ENCODE measurements at places on chromosomes 5 and 9.

GRCh38 chr5:159123700-159124099 is 24.0 kb upstream of the EBF1 start:
- DNase-seq = no peak

DNA sequence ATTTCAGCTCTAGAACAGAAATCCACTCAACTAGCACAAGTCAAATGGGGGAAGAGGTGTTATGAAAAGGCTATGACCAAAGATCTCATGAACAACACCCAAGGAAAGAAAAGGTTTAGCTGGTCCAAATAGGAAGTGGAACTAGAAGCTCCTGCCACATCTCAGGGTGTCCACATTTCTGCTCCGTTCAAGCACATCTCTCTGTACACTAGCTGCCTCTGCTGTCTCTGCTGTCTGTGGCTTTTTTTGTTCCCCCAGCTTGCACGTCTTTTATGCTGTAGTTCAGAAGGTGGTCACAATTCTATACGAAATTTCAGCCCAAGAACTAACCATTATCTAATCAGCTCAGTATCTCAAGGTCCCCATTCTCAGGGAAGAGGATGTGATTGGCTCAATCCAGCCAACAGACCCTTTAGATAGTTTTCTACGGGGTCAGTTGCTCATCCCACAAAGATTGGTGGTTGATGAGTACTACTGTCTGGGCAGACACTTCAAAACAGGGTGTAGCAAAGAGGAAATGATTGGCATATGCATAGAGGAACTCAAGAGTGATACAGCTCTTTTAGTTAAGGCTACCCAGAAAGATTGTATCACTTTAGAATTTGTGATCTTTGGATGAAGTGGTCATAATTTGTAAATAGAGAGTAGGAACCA is 44.0 kb downstream of the FANCC start:
- DNase-seq = no peak

DNA sequence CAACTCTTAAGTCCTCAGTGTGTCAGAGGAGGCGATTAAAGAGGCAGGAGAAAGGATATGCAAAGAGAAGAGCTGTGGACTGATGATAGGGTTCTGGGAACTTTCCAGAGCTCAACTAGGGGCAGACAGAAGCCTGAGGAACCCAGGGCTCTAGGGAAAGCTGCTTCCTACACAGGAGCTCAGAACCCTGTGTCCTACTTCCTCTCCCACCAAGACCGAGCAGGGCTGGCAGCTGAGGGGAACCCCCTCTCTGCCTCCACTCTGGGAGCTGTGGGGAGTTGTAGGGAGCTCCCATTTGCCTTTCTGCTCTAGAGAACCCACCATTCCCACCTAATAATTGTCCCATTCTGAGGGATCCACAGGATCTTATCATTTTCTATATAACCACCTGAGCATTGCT is 674.3 kb downstream of the ACTL7B start:
- no peak for DNase-seq

GRCh38 chr5:89537800-89538199 is 654.8 kb upstream of the MEF2C start:
- no peak for DNase-seq

DNA sequence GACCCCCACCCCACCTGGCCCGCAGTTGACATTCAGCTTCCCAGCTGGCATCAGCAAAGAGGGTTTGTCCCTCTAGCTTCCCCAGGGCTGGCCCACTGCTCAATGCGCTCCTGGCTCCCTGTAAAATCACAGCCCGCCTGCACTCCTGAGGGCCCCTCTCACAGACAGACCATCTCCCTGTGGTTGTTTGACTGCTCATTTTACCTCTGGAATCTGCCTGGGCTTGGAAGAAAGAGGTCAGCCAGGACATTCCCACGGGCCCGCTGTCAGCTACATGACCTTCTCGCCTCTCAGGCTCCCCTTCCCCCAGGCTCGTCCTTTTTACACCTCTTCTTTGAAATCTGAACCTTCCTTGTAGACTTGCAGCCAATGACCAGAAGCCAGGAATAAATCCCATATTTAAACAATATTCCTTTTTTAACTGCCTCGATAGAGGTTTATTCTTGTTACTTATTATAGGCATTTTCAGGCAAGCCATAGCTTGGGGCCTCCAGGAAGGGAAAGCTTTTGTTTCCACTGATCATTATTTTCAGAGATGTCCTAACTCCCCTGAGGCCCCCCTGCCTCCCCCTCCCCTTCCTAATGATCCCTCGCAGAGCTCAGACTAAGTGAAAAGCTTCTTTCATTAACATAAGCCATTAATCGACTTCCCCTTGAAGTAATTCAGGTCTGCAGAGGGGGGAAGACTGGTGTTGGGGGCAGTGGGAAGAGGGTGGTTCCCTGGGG is 76.3 kb upstream of the IQGAP2 start:
- no peak for DNase-seq

- no peak for DNase-seq
These were observed 68.1 kb upstream of the GGTA1 start for GRCh38 chr9:121567500-121568342.

DNA sequence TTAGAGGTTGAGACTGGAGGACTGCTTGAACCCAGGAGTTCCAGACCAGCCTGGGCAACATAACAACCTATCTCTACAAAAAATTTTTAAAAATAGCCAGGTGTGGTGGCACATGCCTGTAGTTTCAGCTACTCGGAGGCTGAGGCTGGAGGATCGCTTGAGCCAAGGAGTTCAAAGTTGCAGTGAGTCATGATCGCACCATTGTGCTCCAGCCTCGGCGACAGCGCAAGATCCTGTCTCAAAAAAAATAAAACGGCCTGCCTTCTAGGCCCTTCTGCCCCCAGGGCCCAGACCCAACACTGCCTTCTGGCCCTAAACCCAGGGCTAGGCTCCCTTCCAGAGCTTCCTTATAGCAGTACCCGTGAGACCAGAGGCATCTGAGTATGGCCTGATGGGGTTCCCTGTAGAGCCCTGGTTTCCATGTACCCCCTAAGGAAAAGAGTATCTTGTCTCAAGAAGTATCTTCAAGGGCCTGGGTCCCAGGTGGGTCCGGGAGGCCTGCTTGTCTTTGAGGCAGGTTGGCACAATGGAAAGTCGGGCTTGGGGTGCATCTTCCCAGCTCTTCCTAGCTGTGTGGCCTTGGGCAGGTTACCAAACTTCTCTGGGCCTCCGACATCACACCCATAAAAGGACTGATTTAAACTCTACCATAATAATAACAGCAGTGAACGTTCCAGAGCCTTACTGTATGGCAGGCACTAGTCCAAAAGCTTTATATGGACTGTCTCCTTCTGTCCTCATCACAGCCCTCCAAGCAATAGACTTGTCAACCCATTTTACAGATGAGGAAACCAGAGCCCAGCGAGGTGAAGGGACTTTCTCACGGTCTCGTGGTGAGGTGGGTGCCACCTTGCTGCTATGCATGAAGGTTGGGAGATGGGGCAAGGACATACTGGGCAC is 9.6 kb downstream of the LRRC8A start:
- DNase-seq = no peak

DNA sequence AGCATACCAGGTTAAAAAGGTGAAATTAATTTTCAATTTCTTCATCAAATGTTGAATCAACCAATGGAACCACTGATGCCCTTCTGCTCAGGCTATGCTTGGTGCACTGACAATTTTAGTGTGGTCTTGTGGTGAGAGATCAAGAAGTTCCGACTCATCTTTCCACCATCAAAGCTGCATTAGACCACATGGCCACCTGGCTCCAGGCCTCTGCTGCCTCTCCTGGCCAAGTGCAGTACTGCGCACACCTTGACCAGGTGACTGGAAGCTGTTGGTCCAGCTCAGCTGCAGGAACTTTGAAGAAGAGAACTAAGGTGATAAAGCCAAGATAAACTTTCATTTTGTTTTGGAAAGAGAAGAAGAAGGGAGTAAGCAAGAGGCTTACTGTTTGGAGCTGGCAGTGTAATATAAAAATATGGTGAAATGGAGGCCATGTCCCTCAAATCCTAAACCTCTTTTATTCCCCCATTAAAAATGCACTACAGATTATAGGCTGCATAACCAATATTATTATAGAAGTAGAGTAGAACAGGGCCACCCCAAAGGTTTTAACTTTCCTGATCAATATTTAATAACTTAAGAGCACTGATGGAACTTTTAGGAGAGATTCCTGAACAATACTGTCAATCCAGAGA is 315.5 kb upstream of the C9orf72 start:
- DNase-seq = peak; percentile 0

- DNase-seq = no peak
These were observed 15.0 kb upstream of the FBP1 start for GRCh38 chr9:94654165-94654894.

DNA sequence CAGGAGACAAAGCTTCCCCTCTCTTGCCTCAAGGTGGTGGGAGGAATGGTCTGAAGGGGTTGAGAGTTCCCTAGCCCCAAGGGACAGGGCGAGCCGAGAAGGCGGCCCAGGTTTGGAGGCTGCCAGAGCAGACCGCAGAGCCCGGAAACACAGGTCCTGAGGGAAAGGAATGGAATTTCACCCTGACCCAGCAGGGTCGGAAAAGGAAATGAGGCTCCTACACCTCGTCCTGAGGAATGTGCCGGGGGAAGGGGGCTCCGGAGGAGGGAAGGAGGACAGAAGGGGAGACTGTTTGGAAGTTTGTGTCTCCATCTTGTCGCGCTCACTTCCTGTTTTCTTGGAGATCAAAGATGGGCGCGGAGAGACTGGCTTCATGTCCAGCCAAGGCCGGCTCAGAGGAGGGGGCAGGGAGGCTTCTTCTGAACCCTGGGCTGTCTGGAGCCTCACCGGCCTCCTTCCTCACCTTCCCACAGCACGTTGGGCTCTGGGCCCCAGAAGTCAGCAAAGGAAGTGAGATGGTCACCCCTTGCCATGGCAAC is 9.6 kb downstream of the ENG start:
- DNase-seq = no peak

DNA sequence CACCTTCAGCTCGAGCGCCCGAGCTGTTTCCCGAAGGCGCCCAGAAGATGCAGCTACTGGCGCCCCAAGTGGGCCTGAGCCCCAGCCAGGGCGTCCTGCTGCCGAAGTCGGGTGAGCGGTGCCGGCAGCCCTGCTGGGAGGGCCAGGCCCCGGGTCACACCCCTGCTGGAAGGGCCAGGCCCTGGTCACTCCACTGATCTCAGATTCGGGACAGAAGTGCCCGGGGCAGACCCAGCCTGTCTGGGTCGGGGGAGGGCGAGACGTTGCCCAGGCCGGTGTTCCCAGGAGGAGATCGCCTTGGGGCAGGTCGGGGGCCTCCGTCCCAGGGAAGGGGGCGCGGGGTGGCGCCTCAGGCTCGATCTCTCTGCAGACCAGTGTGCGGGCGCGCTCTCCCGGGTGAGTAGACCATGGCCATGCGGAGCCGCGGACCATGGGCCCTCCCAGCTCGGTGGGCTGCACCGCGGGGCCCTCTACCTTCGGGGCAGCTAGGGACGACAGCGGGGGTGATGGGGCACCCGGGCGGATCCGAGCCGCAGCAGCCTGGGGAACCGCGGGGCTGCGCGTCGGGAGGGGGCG is 2.3 kb downstream of the LCNL1 start:
- no peak for DNase-seq

- no peak for DNase-seq
These were observed 2.6 kb downstream of the FABP6 start for GRCh38 chr5:160231783-160232342.

DNA sequence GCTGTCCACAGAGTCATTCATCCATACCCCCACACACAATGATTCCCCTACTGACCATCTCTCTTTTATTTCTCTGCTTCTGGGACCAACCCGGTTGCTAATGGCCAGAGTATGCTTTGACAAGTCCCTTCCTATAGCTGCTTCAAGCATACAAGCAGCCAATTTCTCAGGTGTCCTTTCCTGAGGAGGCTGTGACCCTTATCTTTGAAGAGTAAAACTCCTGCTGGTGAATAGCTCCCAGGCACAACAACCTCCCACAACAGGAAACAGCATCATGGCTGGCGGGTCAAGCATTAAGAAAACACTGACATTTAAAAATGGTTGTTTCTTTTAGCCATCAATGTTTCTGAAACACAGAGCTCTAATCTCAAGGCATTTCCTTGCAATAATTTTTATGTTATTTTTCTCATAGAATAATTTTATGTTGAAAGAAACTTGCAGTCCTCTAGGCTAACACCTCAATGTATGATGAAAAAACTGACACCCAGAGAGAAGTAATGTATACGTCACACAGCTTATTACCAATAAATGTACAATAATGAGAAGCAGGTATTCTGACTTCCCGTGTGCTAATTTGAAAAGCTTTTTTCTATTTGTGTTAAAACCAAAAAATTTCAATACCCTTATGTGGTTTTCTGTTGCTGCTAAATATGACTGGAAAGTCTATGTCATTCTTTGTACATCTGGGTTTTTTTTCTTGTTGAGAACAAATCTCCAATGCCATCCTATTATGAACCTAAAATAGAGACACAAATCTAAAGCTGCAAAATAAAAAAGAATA is 7.5 kb upstream of the PAM start:
- no peak for DNase-seq

DNA sequence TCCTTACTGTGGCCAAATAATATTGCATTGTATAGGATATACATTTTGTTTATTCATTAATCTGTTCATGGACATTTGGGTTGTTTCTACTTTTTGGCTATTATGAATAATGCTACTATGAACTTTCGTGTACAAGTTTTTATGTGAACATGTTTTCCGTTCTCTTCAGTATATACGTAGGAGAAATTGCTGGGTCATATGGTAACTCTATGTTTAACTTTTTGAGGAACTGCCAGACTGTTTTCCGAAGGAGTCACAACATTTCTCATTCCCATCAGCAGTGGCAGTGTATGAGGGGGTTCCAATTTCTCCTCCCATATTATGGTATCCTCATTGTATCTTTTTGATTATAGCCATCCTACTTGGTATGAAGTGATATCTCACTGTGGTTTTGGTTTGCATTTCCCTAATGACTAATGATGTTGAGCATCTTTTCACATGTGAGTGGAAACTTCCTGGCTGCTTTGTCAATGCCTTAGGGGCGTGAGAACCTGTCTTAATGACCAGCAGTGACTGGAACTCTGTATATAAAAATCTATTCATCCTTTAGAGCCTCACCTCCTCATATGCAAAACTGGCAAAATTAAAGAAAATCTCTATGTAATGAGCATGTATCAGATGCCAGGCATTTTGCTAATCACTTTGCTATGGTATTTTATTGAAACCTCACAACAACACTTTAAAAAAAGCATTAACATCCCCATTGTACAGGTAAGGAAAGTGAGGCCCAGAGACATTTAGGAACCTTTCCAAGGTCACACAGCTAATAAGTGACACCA is 47.8 kb upstream of the TGFBR1 start:
- peak; percentile 94 for DNase-seq

GRCh38 chr9:12784461-12785259 is 9.8 kb downstream of the LURAP1L start:
- peak; percentile 91 for DNase-seq

DNA sequence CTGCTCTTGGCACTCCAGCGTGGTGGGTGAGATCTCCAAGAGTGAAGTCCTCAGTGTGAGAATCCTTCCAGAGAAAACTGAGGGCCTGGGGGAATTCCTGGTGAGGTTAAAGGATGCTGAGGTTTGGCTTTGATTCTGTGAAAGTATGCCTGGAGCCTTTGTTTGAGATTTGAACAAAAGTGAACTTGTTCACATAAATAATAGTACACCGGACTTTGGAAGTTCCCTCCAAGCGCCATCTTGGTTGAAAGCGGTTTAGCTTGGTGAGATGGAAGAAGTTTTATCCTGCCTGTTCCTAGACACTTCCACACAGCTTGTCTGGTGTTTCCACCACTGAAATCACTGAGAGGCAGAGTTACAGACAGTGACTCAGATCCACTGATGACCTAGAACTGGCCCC is 286.4 kb downstream of the NTRK2 start:
- peak; percentile 19 for DNase-seq
